ENCODE measurements at places on chromosomes 4 and X.

- no peak for DNase-seq
Measured at GRCh38 chr4:184346682-184347081, 127.7 kb downstream of the IRF2 start.

- no peak for DNase-seq
Measured at GRCh38 chr4:77797239-77797638, 21.9 kb downstream of the CNOT6L start.

DNA sequence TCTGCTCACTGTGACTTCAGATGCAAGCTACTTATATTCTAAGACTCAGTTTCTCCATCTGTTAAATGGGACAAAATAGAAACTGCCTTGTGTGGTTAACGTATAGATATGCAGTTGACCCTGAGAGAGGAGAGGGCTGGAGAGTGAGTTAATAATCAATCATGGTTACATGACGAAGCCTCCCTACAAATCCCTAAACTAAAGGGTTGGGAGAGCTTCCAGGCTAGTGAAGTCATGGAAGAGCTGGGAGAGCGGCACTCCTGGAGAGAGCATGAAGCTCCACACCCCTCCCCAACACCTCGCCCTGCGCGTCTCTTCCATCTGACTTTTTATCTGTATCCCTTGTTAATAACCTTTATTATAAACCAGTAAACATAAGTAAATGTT lies 138.5 kb upstream of the FAM9B start:
- DNase-seq = no peak

DNA sequence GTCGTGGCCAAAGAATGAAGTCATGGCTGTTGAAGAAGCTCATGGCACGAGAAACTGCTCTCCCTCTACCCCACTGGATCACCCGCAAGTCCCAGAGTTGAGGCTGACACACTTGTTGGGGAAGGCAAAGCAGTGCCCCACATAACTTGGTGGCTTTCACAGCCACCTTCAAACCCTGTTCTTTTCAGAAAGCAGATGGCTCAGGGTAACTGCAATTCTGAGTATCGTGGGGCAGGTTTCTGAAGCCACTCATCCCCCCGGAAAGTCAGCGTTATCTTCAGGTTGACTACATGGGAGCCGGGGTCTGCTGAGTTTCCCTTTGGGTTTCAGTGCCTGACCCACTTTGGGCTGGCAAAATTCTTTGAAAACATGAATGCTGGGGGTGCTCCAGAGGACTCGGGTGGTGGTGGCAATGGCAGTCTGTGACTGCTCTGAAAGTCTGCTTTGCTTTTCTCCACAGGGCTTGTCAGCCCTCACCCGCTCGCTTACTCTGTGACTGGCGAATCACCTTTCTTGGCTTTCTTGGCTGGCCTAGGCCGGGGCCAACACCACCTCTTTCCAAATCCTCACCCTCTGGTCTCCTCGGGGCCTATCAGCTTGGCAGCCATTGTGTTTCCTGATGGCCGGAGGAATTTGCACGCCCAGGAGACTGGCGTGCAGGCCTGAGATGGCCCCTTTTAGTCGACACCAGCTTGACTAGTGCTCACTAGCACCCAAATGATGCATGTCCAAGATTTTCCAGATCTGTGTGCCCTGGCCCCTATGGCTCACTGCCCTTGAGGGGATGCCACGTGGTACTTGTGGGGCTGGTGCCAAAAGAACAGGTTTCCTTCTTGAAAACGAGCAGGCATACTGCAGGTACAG lies 7.3 kb downstream of the PPP1R3F start:
- DNase-seq = no peak

GRCh38 chrX:35670889-35671288 lies 127.3 kb upstream of the MAGEB16 start:
- DNase-seq = no peak

DNA sequence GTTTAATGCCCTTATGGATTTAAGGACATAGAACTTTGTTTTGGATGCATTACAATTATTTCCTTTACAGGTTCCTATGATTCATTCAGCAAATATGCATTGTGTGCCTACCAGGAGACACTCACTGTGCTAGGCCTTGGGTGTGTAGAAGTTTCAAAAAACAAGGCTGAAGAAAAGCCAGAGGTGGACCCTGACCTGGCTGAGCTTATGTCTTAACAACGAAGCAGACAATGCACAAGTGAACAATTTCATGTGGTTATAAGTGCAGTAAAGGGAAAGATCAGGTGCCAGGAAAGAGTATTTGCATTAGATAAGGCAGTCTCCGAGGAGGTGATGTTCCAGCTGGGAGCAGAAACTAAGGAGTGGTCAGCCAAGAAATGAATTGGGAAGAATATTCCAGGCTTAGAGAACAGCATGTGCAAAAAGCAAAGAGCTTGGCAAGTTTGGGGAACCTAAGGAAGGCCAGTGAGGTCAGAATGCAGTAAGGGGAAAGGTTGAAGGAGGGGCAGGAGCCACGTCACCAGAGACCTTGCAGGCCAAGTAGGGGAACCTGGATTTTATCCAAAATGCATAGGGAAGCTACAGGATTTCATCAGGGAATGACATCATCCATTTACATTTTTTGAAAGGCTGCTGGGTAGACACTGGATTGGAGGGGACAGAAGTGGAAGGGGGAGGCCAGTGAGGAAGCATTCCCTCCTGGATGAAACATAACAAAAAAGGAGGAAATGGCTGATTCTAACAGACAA lies 193.6 kb downstream of the SOWAHB start:
- no peak for DNase-seq

DNA sequence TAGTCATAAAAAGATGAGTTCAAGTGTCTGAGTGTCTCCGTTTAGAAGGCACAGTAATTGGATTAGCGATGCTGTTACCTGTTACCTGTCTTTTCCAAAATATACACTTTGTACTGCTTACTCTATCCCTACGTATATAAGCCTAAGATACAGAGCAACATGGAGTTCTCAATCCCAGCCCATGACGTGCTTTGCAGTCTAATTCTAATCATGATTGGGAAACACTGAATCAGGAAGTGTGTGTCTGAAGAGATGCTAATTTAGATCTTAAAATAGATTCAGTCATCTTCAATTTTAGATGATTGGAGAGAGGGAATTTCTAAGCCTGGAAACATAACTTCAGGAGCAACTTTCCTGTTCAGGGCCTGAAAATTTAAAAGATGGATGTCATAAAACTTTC lies 115.1 kb downstream of the PCDH19 start:
- no peak for DNase-seq

DNA sequence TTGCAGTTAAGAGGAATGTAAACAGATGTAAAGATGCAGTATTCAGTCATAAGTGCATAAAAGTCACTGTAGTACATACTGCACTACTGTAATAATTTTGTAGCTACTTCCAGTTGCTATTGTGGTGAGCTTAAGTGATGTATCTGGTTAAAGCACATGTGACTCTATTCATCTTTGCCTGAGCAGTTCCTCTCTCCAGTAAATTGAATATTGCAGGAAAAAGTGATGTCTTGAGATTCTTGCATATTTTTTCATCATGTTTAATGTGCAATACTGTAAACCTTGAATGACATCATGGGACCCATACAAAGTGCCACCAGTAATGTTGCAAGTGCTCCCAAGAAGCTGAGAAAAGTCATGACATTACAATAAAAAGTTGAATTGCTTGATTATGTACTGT lies 9.6 kb downstream of the UBA6 start:
- DNase-seq = no peak

- DNase-seq = no peak
Measured at GRCh38 chr4:180156684-180157083, 2086.5 kb upstream of the TENM3 start.

DNA sequence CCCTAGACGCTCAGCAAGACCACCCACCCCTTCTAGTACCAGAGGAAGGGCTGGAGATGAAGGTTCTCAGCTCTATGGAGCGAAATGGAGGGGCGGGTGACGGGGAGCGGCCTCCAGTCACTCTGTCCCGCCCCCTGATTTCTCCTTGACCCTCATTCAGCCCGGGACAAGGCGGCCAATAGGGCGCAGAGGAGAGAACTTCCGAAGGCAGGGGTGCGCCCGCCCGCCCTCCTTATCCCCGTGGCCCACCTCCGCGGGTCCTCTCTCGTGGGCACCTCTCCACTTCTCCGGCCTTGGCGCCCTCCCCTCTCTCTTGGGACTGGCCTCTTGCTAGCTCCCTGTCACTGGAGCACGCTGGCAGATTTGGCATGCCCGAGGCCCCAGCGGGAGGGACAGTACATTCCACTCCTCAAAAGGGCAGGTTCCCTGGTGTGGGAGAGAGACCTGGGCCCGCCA lies 1.1 kb upstream of the SEPTIN6 start:
- DNase-seq = no peak

- DNase-seq = no peak
Measured at GRCh38 chr4:31788676-31789075, 1068.5 kb downstream of the PCDH7 start.
